ENCODE measurements at places on chromosomes 16 and 17.

DNA sequence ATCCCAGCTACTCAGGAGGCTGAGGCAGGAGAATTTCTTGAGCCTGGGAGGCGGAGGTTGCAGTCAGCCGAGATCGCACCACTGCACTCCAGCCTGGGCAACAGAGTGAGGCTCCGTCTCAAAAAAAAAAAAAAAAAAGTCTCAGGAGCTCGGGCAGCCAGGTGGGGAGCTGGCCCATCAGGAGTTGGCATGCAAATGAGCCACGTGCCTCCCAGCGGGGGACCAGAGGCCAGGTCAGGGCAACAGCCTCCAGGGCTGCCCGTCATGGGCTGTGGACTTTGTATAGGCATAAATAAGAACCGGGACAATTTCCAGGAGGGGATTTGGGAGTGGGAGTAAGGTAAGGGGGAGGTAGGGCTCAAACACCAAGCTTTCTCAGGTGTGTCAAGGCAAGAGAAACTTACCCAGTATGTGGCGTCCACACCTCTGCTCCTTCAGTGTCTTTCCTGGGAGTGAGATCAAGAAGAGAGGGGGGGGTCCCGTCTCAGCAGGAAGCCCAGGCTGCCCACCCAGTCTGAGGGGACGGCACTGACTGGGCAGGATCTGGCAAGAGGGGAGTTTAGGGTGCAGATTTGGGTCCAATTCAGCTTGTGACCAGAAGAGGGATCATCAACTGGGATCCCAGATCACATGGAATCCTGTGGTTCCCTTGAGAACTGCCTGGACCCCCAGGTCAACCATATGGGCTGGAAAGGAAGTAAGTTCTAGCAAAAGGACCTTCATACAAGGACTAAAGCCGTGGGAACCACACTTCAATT lies 22.3 kb upstream of the G6PC1 start:
- no peak for DNase-seq

GRCh38 chr16:48284772-48285409 lies 37.6 kb upstream of the ABCC11 start:
- no peak for DNase-seq

- DNase-seq: no peak
Observed at GRCh38 chr17:33725675-33726271, 432.7 kb upstream of the ASIC2 start.

GRCh38 chr16:88883946-88884345 lies 17.5 kb upstream of the PABPN1L start:
- DNase-seq: no peak

GRCh38 chr17:66952681-66953629 lies 11.6 kb upstream of the CACNG4 start:
- DNase-seq: no peak

DNA sequence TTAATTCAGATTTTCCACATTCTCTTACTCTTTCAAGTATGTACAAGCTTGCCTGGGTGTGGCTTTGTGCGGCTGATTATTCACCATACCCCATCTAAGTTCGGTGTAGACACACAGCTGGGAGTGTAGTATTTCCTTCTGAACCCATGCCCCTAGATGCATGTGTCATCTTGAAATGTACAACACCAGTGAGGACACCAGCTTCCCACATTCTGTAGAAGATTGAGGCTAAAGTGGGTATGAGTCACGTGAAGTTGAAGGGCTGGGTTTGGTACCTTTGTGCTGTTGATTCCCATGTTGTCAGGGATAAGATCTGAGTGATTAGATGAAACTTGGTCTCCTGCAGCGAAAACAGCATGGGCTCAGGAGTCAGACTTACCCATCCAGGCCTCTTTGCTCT lies 14.6 kb upstream of the DHX8 start:
- no peak for DNase-seq

GRCh38 chr17:81142301-81143199 lies 22.8 kb upstream of the PVALEF start:
- no peak for DNase-seq

DNA sequence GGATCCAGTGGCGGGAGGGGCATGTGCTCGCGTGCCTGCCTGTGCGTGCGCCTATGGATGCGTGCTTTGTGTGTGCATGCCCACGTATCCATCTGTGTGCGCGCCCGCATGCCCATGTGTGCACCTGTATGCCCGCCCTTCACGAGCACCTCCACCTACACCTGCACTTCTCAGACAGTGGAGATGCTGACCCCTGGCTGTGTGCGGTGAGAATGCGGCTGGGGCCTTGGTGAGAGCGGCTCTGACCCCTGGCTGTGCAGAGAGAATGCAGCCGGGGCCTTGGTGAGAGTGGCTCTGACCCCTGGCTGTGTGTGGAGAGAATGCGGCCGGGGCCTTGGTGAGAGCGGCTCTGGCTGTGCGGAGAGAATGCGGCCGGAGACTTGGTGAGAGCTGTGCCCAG lies 33.9 kb downstream of the AXIN1 start:
- no peak for DNase-seq

DNA sequence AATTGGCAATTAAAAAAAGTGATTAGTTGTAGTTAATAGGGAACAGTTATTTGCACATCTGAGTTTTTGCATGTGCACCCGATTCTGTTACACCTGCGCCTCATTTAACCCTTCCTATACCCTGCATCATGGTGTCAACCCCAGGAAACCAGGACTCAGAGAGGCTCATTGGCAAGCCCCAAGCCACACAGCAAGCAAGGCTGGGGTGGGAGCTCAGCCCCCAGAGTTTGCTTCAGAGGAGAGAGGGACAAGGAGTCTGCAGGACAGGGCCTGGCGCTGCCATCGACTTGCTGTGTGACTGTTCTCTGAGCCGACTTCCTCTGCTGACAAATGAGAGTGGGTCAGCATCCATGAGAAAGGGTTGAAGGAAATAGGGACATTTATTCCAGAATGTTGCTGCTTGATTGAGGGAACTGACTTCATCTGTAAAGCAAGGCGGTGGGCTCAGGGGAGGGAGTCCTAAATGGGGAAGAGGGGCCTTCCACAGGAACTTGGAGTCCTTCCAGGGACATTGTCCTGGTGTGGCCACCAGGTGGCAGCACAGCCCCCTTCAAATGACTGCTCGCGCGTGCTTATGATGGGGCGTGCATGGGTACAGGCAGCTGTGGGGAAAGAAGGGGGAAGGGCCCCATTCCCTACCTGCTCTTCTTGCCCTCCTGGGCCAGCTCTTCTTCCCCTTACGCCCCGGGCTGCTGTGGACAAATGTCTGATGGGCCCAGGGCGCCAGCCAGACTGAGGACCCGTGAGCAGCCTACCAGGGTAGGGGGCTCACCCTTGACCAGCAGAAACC lies 51.6 kb downstream of the NT5M start:
- no peak for DNase-seq

DNA sequence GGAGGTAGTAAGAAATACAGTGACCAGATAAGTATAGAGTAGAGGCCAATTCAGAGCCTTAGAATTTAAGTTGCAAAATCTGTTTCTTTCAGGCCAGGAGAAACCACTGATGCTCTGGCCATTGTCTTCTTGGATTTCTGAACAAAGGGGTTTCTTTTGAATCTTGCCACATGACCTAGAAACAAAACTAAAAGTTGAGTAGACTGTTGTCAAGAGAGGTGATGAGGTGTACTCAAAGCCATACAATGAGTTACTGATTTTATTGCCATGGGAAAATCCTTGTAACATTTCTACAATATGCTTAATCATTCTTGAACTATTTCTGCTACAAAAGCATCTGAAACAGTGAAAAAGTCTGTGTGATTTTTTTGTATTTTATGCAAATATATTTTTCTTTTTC lies 881.3 kb downstream of the CDH11 start:
- no peak for DNase-seq

DNA sequence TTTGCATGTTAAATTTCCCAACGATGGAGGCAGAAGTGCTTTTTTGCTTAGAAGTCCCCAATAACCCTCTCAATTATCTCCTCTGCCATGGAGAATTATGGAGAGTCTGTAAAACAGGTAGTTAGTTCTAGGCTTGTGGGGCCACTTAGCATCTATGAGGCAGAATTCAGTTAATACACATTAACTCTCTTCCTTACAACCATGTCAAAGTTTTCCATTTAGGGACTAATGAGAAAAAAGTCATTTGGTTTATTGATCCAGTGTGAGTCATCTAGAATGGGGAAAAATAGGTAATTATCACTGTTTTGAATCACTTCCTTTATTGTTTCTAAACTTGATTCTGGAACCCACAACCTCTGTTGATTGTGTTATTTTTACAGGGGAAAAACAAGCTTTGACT lies 229.1 kb upstream of the COX10 start:
- DNase-seq: no peak

DNA sequence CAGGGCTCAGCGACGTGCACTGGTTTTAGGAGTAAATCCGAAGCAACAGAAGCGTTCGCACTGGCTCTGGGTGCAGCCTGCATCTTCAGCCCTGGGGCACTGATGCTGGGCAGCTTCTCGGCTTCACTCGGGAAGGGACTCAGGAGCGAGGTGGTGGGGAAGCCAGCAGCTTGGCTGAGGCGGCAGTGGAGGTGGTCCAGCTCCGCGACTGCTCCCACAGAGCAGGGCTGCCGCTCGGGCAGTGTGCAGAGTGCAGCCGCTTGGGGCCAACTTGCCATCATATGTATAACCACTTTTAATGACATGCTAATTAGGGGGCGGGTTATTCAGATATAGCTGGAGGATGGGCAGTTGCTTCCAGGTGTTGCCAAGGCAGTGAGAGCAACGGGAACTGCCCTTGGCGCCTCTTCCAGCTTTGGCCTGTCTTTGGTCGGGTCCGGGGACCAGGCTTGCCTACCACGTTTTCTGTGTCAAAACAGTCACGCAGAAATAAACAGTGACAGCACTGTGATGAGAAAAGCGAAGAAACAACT lies 26.7 kb downstream of the METRNL start:
- no peak for DNase-seq

GRCh38 chr16:2386990-2387389 lies 42.3 kb upstream of the CCNF start:
- no peak for DNase-seq

DNA sequence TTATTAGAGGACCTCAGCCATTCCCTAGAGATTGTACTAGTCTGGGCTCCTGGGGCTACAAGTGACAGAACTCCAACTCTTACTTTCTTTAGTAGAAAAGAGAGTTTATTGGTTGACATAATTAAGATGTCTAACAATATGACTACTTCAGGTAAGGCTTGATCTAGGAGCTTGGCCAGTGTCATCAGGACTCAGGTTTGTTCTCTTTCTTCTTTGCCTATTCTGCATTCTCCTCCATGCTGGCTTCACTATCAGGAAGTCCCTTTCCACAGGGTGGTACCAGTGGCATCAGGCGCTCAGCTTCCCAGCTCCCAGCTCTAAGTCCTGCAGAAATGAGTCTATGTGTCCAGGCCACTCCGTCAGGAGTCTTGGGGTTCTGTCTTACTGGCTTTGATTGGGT lies 286.1 kb upstream of the EEF2KMT start:
- no peak for DNase-seq

- DNase-seq: no peak
Observed at GRCh38 chr17:19376811-19377210, 1.5 kb upstream of the MAPK7 start.

DNA sequence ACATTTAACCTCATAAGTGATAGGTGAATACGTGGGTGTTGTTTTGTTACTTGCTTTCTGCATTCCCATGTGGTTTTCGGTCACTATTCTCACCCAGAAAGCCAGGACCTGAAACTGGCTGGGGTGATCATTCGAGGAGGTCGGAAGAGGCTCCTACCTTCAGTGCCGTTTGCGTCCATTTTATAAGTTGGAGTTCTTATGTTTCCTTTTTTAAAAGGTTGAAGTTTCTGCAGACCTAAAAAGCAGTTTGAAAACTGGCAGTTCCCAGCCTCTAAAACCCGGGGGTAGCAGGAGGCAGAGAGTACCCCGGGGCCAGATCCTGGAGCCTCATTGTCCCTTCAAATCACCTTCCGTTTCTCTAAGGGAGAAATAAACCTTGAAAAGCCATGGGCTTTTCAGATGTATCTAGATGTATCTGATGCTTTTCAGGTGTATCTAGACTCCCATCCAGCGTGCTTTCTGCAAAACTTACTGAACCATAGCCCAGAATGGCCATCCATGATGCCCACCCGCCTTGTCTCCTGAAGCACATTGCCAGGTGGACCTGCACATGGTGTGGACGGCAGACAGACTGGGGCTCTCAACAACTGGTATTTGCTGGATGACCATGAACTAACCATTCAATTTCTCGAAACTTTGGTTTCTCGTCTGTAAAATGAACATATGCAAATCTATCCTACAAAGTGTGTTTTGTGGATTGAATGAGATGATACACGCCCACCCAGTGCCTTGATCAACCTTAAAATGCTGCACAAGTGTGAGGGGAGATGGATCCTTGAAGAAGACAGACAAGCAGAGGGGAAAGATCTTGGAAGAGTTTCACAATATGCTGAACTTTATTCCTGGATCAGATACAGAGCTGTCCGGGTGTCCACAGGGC lies 1.3 kb downstream of the NLRC5 start:
- DNase-seq: no peak

DNA sequence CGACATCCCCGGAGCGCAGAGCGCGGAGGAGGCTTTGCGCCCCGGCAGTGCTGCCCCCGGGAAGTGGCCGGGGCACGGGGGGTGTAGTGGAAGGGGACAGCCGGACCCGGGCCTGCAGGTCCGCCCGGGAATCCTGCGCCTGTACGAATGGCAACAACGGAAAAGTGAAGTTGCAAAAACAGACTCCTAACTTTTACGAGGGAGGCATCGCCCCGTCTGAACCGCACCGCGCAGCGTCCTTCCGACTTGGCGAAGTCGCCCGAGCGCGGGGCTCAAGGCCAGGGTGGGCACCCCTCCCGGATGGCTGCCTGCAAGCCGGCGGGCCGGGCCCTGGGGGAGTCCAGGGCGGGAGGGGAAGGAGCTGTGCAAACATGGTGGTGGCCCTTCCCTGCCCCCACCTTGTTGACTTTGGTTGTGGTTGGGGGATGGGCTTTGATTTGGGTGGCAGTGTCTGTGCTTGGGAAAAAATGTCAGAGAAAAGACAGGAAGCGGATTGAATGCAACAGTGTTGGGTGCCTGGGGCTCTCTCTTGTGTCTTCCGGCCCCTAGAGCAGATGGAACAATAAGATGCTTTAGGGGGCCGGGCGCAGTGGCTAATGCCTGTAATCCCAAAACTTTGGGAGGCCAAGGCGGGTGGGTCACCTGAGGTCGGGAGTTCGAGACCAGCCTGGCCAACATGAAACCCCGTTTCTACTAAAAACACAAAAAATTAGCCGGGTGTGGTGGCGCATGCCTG lies 675 bp downstream of the RNF213 start:
- DNase-seq: no peak

All from cortex of kidney (tissue), 1 donor.